ENCODE measurements at places on chromosomes 4 and X. TPM values are rescaled to one million over a fixed set of nuclear protein-coding genes. Genes with fewer than 3 reads are reported as not detected.

OPN1MW gene
- total RNA-seq: not detected

PAGE2 gene
- total RNA-seq: not detected

WDR13 gene
- 77.3 TPM for total RNA-seq

MAPK10 gene
- 3.3 TPM for total RNA-seq

SMR3A gene
- not detected for total RNA-seq

EREG gene
- total RNA-seq: 6.1 TPM

TMPRSS11B gene
- not detected for total RNA-seq

MAGED2 gene
- 249 TPM for total RNA-seq

FRMPD4 gene
- total RNA-seq: 2.1 TPM

CTAG1A gene
- total RNA-seq: not detected

MAP3K15 gene
- total RNA-seq: not detected

NHS gene
- 2.3 TPM for total RNA-seq

SOX3 gene
- total RNA-seq: not detected

POU3F4 gene
- total RNA-seq: not detected

ARX gene
- total RNA-seq: not detected

ARMCX1 gene
- 45.4 TPM for total RNA-seq

ANOS1 gene
- 2.1 TPM for total RNA-seq

TRIM75 gene
- total RNA-seq: not detected

TMEM154 gene
- 0.96 TPM for total RNA-seq

GPR173 gene
- total RNA-seq: 2.0 TPM

SLC6A14 gene
- total RNA-seq: not detected

NDP gene
- total RNA-seq: 2.3 TPM

SHOX gene
- not detected for total RNA-seq

FAM47C gene
- not detected for total RNA-seq

APELA gene
- not detected for total RNA-seq

LYAR gene
- 28.2 TPM for total RNA-seq

CYSLTR1 gene
- not detected for total RNA-seq

BMPR1B gene
- 0.56 TPM for total RNA-seq

GUCY1B1 gene
- total RNA-seq: 1.7 TPM

SPATA18 gene
- total RNA-seq: 17.2 TPM

TRPC5OS gene
- total RNA-seq: not detected

TRMT10A gene
- total RNA-seq: 6.8 TPM

H2BW2 gene
- not detected for total RNA-seq

COX18 gene
- total RNA-seq: 20.9 TPM

SGMS2 gene
- total RNA-seq: 221 TPM

TFE3 gene
- total RNA-seq: 29.1 TPM

WAS gene
- 0.28 TPM for total RNA-seq

SLC39A8 gene
- 22.0 TPM for total RNA-seq

SRPK3 gene
- total RNA-seq: 0.85 TPM
